ENCODE measurements at places on chromosomes 5 and 9.
A peak's percentile ranks its signal among the peaks of the same experiment; 100 is the strongest.

GRCh38 chr9:89797937-89798455 lies 193.2 kb downstream of the GADD45G start:
- no peak overlapping the region for H3K27ac ChIP-seq
- no peaks in the 10 kb centered on the region for H3K27me3 ChIP-seq
- H3K4me1 ChIP-seq = peaks cover 8% of the 10 kb centered on the region
- H3K4me3 ChIP-seq = no peak overlapping the region

GRCh38 chr5:30968971-30969370 lies 224.5 kb upstream of the CDH6 start:
- no peaks in the 10 kb centered on the region for H3K27me3 ChIP-seq
- no peaks in the 10 kb centered on the region for H3K36me3 ChIP-seq
- H3K4me3 ChIP-seq = no peak overlapping the region
- H3K27ac ChIP-seq = no peak overlapping the region
- H3K4me1 ChIP-seq = no peaks in the 10 kb centered on the region

GRCh38 chr9:136297016-136297691 lies 6.7 kb downstream of the CCDC187 start:
- no peak overlapping the region for H3K4me3 ChIP-seq
- H3K4me1 ChIP-seq = no peaks in the 10 kb centered on the region
- DNase-seq = no peak
- no peak overlapping the region for H3K27ac ChIP-seq
- no peaks in the 10 kb centered on the region for H3K36me3 ChIP-seq

DNA sequence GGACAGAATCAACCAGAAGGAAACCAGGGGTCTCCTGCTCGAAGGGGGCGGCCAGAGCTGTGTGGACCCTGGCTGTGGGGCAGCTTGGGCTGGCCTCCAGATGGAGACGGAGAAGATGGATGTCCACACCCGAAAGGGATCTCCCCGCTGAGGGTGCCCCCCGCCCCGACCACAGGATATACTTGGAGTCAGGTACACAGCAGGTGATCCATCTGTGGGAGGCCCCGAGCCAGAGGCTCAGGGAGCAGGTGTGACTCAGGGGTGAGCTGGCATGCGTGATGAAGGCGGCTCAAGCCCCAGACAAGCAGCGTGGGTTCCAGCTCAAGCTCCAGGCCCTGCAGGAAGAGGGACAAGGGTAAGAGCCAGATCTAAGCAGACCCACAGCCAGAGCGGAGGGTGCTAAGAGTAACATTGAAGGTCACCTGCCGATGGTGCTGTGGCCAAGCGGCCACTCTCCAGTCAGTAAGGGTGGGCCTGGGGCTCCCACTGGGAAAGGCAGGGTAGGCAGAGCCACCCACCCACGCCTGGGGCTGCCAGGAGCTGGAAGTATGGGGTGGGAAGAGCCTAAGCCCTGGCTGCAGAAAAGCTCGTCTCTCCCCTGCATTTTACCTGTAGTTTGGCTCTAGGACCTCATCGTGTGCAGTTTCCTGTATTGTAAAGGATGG lies 30.6 kb upstream of the MVB12B start:
- H3K27me3 ChIP-seq = no peaks in the 10 kb centered on the region
- no peak overlapping the region for H3K27ac ChIP-seq
- H3K36me3 ChIP-seq = no peaks in the 10 kb centered on the region

DNA sequence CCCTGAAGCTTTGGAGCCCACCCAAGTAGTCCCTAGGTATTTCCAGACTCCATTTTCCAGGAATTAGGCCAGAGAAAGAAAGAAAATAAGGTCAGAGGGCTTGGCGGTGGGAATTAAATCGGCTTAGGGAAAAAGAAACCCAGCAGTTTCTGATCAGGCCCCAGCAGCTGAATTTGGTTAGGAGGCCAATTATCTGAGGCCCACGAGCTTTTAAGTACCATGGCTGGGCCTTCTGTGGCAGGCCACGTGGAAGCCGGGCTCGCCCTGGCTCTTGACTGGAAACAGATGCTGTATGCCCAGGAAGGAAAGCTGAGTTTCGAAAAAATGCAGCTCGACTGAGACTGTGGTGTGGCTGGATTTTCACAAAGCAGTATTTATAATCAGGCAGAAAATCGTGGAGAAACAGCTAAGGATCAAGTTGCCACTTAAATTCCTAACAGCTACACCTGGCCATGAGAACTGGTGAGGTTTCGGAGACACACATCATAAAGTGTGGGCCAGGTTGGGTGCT lies 75.1 kb upstream of the PANK3 start:
- H3K27me3 ChIP-seq = no peaks in the 10 kb centered on the region
- H3K4me3 ChIP-seq = no peak overlapping the region
- no peak overlapping the region for H3K27ac ChIP-seq
- DNase-seq = no peak
- no peaks in the 10 kb centered on the region for H3K4me1 ChIP-seq

GRCh38 chr5:152118676-152119470 lies 194.2 kb upstream of the GLRA1 start:
- H3K27ac ChIP-seq = no peak overlapping the region
- H3K4me3 ChIP-seq = no peak overlapping the region
- no peaks in the 10 kb centered on the region for H3K4me1 ChIP-seq
- DNase-seq = no peak
- H3K36me3 ChIP-seq = no peaks in the 10 kb centered on the region

GRCh38 chr9:112338561-112338960 lies 5.1 kb upstream of the PTBP3 start:
- DNase-seq = no peak
- H3K27ac ChIP-seq = no peak overlapping the region
- no peaks in the 10 kb centered on the region for H3K36me3 ChIP-seq
- H3K27me3 ChIP-seq = no peaks in the 10 kb centered on the region

DNA sequence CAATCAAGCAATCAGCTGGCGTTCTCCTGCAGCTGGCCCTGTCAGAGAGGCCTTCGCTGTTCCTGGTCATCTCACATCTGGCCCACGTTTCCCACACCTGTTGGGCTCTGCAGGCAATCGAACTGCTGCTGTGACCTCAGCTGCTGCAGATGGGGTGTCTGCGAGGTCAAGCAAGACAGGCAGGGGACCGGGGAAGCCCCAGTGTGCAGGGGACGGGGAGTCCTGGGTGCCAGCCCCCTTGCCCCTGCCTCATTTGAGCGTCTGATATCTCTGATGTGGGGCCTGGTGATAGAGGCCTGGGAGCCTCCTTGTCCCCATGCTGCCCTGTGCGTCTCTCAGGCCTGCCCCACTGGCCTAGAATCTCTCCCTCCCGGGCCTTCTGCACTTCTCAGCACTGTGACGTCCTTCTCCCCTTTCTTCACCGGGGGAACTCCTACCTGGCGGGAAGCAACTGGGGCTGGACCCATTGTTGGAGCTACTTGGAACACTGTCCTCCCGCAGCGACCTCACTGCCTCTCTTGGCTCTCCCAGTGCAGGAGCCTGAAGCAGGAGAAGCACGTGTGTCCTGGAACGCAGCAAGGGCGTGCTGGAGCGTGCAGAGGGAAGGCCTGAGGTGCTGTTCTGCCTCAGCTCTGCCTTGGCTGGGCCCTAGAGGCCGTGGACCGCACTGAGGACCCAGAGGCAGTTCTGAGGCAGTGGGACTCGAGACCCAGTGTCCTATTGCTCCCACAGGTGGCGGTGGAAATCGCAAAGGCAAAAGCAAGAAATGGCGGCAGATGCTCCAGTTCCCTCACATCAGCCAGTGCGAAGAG lies 3.9 kb downstream of the GRK6 start:
- H3K27me3 ChIP-seq = no peaks in the 10 kb centered on the region
- DNase-seq = no peak
- H3K4me1 ChIP-seq = peaks cover 40% of the 10 kb centered on the region
- no peak overlapping the region for H3K4me3 ChIP-seq
- H3K27ac ChIP-seq = no peak overlapping the region

GRCh38 chr5:85479849-85480248 lies 1095.2 kb upstream of the EDIL3 start:
- no peak overlapping the region for H3K4me3 ChIP-seq
- no peaks in the 10 kb centered on the region for H3K4me1 ChIP-seq
- H3K27me3 ChIP-seq = no peaks in the 10 kb centered on the region
- H3K27ac ChIP-seq = no peak overlapping the region
- no peaks in the 10 kb centered on the region for H3K36me3 ChIP-seq

DNA sequence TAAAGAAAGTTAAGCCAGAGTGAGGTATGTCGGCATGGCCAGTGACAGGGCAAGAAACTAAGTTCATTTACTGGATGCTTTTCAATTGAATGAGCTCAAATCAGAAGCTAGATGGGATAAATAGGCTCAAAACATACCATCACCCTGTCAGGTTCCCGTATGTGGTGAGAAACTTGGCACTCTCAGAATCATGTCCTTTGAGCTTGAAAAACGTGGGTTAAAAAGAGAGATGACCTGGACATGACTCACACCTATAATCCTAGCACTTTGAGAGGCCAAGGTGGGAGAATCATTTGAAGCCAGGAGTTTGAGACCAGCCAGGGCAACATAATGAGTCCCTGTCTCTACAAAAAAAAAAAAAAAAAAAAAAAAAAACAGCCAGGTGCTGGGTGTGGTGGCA lies 121.7 kb upstream of the RGMB start:
- H3K4me3 ChIP-seq = no peak overlapping the region
- DNase-seq = no peak
- no peaks in the 10 kb centered on the region for H3K27me3 ChIP-seq
- no peaks in the 10 kb centered on the region for H3K4me1 ChIP-seq
- no peak overlapping the region for H3K27ac ChIP-seq

DNA sequence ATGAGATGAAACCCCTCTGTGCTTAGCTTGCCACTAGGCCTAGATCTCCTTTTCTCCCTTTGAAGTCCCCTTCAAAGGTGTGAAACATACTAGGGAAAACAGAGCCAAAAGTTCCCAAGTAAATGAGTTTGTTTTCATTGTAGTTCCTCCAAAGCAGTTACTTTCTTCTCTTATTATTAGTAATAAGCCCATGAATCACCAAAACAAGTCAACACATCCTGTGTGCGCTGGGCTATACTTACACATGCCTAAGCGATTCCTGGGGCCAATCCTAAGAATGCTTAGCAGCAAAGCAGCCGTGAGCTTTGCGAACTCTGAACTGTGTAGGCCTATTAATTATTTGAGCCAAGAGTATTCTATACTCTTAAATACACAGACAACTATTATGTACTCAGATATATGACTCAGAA lies 7.6 kb downstream of the ENC1 start:
- H3K27ac ChIP-seq = no peak overlapping the region
- no peaks in the 10 kb centered on the region for H3K27me3 ChIP-seq
- H3K4me3 ChIP-seq = no peak overlapping the region
- no peak for DNase-seq
- H3K4me1 ChIP-seq = no peaks in the 10 kb centered on the region

DNA sequence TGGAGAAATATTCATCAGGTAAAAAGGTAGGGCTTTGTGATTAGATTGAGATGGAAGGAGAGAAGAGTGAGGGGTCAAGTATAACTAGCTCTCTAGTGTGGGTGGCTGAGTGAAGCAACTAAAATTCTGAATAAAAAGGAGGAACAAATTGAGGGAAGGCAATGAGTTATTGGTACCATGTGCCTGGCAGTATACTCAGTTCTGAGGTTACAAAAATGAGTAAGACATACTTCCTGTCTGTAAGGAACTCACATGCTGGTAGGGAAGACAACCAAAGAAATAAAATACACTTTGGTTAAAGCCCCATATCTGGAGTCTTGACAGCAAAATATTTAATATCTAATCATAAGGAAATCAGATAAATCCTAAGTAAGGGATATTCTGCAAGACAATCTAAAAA lies 476.8 kb upstream of the C9orf72 start:
- no peaks in the 10 kb centered on the region for H3K27me3 ChIP-seq
- H3K27ac ChIP-seq = no peak overlapping the region
- peaks cover 8% of the 10 kb centered on the region for H3K4me1 ChIP-seq
- DNase-seq = no peak
- H3K4me3 ChIP-seq = no peak overlapping the region

DNA sequence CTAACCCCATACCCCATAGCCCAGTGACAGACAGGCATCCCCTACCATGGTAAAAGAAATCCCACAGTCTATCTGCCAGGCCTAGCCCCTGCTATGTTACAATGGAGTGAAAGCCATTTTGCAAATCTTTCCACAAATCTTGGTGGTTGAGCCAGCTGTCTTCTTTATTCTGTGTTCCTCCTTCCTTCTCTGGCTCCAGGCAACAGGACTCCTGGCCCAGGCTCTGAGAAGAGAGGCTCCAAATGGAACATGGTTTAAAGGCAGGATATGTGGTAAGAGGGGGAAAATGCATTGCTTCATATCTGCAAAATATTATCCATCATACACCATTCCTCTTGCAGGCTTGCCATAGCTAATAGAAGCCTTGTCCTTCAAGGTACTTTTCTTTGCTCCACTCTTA lies 25.2 kb downstream of the FGF1 start:
- H3K4me3 ChIP-seq = no peak overlapping the region
- no peak for DNase-seq
- H3K4me1 ChIP-seq = peaks cover 4% of the 10 kb centered on the region
- H3K27ac ChIP-seq = peak overlapping the region; percentile 47
- H3K36me3 ChIP-seq = no peaks in the 10 kb centered on the region

- H3K27me3 ChIP-seq = no peaks in the 10 kb centered on the region
- DNase-seq = no peak
- no peaks in the 10 kb centered on the region for H3K4me1 ChIP-seq
- no peak overlapping the region for H3K27ac ChIP-seq
- no peaks in the 10 kb centered on the region for H3K36me3 ChIP-seq
These were observed 276.6 kb downstream of the MAST4 start for GRCh38 chr5:66872736-66873331.

DNA sequence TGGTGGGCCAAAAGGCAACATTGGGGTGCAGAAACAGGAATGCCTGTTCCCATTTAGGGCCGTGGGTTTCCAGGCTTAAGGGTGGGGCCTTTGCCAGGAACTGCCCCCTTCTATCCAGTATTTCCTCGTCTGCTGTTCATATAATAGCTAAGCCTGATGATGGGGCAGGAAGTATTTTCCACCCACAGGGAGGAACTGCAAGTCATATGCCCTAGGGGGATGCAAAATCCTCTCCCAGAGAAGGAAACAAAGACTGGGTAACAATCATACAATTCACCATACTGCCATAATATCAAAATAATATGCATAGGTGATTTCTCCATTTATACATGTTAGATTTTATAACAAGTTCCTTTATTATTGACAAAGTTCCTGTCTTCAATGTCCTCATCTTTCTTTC lies 20.5 kb upstream of the RPS23 start:
- H3K4me1 ChIP-seq = no peaks in the 10 kb centered on the region
- no peaks in the 10 kb centered on the region for H3K27me3 ChIP-seq
- DNase-seq = no peak
- no peak overlapping the region for H3K27ac ChIP-seq

Measured in sigmoid colon (tissue), 7 donors.